ENCODE measurements at places on chromosomes 13 and 19.

DNA sequence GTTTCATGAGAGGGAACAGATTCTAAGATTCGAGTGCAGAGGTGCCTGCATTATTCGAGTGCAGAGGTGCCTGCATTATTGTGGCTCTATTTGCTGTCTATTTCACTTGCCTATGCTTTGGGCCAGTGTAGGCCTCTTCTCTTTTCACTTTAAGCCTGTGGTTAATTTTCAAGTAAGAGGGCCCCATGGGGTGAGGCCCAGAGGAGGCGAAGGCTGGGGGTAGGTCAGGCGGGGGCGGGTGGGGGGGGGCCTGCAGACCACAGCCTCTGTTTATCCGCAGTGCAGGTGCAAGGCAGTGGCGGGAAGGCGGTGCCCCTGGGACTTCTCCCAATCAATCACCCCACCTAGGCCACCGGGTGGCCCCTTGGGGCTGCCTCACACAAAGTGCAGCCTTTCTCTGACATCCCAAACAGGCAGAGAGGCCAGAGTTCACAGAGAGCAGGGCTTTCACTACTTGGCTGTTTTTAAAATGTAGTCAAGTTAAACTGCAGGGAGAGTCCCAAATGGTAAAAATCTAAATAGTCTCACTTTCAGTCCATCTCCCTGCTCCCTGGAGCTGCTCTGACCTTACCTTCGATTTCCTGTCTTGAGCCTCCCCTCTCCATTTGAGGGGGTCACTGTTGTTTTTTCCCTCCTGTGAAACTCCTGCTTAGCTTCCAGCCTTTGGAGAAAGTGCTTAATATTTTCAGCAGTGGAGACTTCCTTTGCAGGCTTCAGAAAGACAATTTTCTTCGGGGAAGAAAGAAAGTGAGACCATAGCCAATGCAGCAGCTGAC lies 249.0 kb downstream of the DLEU7 start:
- DNase-seq = no peak

DNA sequence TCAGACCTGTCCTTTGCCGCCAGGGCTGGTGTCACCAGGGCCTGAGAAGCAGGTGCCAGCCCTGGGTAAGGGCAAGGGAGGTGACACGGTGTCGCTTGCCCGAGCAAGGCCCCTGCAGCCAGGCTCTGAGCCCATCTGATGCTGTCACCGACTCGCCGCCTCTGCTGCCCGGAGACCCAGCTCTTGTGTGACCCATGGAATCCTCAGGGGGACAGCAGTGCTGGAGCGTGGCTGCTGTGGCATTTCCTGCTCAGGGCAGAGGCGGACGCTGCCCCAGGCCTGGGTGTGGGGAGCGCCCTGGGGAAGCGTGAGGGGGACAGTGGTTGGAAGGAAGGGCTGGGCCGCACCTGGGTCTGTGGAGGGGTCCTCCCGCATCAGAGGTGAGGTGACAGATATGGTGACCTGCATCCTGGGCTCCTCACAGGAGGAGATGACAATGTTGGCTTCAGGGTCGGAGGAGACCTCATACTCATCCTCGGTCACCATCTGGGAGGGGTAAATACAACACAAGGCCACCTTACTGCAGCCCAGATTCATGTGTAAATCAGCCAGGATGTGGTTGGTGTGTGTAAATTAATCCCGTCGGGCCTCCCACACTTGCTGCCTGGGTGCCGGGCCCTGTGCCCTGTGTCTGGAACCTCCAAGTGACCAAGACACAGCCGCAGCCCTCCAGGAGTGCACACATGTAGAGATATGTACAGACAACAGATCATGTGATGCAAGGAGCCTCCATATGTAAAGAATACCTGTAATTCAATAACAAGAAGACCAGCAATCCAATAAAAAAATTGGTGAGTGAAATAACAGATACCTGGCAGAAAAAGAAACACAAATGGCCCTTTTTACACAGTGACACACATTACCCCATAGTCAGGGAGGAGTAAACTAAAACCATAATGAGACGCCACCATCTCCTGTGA lies 27.6 kb upstream of the MATK start:
- DNase-seq = no peak

DNA sequence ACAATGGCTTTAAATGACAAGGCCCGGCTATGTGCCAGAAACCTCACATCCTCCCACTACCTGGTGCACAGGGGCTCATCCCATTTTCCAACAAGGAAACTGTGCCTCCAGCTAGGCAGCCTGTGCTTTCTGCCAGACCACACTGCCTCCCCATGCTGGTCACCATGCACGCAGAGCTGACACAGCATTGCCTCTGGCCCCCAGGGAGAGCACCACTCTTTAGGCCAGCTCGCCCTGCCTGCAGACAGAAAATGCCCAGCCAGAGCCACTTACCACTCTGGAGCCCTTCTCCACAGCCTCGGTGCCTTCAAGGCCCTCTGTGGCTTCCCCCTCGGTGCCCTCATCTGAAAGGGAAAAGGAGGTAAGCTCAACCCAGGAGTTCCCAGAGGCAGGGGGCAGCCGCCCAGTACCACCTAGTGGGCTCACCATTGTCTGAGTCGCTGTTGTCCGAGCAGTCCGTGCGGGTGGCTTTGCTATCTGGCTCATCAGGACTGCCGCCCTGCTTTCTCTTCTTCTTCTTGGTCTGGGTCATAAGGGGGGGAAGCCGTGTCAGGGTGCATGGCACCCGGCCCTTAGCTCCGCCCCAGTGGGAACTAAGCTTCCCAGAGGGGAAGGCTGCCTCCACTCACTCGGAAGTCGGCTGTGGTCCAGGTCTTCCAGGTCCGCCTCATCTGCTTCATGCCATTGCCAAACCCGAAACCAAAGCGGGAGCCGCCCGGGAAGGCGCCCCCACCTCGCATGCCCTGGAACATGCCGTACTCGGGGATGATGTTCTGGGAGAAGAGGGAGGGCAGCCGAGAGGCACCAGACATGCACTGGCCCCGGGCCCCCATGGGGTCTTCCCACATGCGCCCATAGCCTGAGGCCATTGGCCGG lies 18.0 kb downstream of the AKAP8L start:
- no peak for DNase-seq

DNA sequence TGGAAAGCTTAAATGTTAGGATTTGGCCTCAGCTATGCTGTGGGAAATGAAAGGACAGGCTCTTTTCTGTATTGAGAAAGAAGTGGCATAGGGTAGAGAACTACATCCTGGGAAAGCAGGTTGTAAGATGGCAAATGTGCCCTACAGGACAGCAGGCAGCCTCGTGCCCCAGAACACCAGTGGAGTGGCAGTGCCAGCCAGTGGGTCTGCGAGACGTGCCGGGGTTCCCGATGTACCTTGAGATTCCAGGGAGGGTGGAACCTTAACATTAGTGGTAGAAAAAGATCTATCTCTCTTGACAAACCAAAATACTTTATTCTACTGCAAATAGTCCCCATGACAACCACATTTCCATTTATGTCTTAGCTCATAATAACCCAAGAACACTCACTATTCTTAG lies 42.7 kb downstream of the DCLK1 start:
- DNase-seq = no peak

GRCh38 chr13:98397221-98397620 lies 179.7 kb downstream of the STK24 start:
- no peak for DNase-seq

DNA sequence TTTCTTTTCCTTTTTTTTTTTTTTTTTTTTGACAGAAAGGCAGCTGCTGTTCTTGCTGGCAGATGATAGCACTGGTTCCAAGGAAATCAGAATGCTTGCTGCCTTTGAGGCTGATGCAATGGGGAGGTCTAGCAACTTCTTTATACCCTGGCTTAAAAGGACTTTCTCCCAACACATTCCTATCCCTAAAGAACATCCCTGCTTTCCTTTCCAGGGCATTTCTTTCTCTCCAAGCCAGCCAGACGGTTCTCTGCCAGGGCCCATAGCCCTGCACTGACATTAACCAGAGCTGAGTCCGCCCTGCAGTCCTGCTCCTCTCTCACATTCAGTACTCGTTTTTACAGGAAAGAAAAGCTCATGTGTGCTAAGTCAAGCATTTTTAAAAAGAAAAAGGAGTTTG lies 133.9 kb upstream of the WASF3 start:
- DNase-seq = no peak

DNA sequence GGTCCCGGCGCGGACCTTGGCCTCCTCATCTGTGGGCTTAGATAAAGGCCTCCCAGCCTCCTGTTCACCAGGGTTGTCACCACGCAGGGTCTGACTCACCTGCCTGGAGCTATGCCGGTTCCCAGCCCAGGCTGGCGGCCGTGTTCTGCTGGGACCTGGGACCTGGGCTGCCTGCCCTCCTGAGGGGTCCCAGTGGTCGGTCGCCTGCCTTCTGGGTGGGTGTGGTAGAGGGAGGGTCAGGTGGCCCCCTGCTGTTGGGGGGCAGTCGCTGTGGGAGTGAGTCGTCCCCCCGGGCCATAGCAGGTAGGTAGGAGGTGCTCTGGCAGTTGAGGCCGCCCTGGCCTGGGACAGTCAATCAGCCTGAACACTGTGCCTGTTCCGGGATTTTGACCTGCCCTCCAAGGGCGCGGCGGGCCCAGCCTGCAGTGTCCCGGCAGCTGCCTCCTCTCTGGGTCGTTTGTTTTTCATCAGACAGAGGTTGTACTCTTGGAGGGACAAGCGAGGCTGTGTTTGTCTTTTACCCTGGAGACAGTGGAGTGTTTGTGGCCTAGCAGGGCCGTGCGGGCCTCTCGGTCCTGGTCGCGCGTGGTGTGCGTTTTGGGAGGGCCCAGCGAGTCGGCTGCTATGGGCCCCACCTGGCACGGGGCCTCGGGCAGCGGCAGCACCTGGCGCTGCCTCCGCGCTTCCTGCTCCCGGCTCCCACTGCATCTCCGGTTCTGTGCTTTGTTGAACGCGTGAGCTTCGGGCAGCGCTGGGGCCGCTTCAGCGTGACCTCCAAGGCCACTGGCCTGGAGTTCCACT lies 2.6 kb downstream of the ADAT3 start:
- DNase-seq = peak; percentile 60

DNA sequence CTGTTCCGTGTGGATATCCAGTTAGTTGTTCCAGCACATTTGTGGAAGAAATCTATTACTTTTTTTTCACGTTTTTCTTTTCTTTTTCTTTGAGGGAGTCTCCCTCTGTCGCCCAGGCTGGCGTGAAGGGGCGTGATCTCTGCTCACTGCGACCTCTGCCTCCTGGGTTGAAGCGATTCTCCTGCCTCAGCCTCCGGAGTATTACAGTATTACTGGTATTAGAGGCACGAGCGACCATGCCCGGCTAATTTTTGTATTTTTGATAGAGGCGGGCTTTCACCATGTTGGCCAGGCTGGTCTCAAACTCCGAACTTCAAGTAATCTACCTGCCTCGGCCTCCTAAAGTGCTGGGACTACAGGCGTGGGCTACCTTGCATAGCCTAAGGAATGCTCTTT lies 43.6 kb downstream of the ZNF611 start:
- no peak for DNase-seq

DNA sequence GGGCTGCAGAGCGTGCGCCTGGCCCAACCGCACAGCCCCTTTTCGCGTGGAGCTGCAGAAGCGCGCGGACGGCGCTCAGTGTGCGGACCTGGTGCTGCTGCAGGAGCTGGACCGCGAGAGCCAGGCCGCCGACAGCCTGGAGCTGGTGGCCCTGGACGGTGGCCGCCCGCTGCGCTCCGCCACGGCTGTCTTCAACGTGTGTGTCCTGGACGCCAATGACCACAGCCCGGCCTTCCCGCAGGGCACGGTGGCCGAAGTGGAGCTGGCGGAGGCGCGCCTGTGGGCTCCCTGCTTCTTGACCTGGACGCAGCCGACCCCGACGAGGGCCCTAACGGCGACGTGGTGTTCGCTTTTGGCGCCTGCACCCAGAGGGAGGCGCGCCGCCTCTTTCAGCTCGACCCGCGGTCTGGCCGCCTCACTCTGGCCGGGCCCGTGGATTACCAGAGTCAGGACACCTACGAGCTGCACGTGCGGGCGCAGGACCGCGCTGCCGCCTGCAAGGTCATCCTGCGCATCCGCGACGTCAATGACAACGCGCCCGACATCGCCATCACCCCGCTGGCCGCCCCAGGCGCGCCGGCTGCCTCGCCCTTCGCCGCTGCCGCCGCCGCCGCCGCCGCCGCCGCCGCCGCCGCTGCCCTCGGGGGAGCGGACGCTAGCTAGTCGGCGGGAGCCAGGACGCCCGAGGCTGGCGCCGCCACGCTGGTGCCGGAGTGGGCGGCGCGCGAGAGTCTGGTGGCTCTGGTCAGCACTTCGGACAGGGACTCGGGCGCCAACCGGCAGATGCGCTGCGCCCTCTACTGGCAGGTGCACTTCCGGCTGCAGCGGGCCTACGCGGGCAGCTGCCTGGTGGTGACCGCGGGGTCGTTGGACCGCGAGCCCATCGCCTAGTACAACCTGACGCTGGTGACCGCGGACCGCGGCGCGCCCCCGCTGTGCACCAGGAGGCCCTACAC lies 172.2 kb downstream of the OLFM4 start:
- no peak for DNase-seq

- DNase-seq = no peak
Observed at GRCh38 chr19:53285087-53285486, 17.6 kb upstream of the VN1R4 start.

GRCh38 chr19:38139122-38139521 lies 84.9 kb downstream of the DPF1 start:
- DNase-seq = no peak

DNA sequence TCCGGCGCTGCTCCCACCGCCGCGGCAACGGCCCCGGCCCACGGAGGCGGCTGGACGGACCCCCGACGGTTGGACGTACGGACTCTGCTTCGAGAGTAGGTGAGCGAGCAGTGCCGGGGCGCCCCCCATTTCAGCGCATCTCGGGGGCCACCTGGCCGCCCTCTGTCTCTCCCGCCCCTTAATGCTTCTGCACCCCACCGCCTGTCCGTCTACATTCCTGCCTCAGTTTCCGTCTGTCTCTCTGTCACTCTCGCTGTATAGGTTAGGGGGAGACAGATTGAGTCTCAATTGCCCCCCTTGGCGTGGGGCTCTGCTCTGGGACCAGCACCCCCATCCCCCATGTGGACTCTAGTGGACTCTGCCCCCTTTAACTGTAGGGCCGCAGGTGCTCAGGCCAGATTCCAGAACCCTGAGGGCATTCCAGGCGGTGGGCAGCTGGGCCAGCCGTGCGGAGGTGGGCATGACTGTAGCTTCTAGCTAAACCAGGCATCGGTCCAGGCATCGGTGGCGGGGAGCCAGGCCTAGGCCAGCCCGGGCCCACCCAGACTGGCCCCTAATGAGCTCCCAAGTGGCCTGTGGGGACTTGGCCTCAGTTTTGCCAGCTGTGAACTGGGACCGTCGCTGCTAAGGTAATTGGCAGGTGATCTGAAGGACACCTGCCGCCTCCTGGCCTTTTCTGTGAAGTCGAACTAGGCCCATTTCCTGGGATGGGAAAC lies 373 bp downstream of the TNFAIP8L1 start:
- no peak for DNase-seq

DNA sequence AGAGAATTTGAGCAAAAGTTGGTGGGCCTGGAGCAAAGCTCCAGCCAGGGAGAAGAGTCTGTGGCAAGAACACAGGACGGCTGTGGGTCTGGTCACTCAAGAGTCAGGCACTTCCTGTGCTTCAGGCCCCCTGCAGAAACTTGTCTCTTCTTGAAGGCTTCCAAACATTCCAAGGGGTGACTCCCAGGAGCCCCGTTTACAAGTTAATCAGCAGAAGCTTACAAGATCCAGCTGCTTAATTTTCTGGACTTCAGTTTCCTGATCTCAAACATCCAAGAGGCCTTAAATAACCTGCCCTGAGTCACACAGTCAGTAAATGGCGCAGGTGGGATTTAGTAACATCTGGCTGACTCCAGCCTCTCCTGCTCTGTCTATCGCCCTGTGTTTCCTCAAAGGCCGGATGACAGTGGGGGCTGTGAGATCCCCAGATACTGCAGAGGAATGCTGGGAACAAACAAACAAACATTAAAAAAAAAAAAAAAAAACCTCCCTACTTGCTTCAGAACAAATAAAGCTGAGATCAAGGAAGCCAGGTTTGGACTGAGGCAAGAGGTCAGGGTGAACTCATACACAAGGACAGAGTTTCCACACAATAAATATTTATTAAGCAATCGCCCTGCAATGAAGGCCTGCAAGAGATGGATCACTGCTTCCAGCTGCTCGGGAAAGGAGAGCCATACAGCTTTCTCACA lies 175.4 kb upstream of the RFC3 start:
- no peak for DNase-seq
